ENCODE measurements at places on chromosomes 2 and 18. TPM values are rescaled to one million over a fixed set of nuclear protein-coding genes. Genes with fewer than 3 reads are reported as not detected.
A peak's percentile ranks its signal among the peaks of the same experiment; 100 is the strongest.

- no peak overlapping the region for H3K27ac ChIP-seq
- H3K4me3 ChIP-seq, result no peak overlapping the region
- no peak for DNase-seq
- H3K4me1 ChIP-seq, result no peaks in the 10 kb centered on the region
- no peaks in the 10 kb centered on the region for H3K27me3 ChIP-seq
- H3K36me3 ChIP-seq, result no peaks in the 10 kb centered on the region
These were observed 137.6 kb downstream of the WDSUB1 start for GRCh38 chr2:159148901-159149300.

DNA sequence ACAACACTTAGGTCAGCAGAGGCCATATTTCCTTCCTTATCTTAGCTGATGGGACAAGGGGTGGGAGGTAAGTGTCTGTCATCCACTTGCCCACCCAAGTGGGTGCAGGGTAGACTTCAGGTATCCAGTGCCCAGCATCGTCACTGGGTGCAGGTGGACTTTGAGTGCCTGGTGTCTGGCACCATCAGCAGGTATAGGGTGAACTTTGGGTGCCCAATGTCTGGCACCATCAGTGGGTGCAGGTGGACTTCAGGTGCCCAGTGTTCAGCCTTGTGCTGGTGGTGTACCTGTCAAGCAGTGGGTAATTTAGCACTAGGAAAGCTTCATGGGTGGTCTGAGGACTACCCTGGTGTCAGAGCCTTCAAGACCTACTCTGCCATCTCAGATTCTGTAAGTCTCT is 175.6 kb downstream of the SEPTIN10 start:
- peaks cover 3% of the 10 kb centered on the region for H3K36me3 ChIP-seq
- H3K27me3 ChIP-seq, result no peaks in the 10 kb centered on the region
- DNase-seq, result no peak
- peak overlapping the region; percentile 95 for H3K27ac ChIP-seq

DNA sequence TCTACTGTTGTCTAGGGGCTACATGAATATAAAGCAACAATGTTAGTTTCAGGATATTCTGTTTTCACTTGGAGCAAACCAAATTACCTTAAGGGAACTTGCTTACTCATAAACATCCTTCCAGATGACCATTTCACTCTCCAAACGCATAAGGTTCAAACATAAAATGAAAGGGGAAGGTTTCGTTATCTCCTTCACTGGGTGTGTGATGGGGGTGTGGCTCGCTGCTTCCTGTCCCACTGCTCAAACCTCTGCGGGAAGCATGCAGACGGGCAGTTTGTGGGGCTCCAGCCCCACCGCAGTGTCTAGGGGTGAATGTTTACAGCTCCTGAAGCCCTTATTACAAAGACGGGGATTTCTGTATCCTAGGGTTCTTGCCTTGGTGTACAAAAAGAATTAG is 1310.9 kb upstream of the TMEFF2 start:
- H3K4me3 ChIP-seq, result no peak overlapping the region
- H3K4me1 ChIP-seq, result no peaks in the 10 kb centered on the region
- no peak for DNase-seq
- H3K36me3 ChIP-seq, result no peaks in the 10 kb centered on the region
- no peaks in the 10 kb centered on the region for H3K27me3 ChIP-seq

DNA sequence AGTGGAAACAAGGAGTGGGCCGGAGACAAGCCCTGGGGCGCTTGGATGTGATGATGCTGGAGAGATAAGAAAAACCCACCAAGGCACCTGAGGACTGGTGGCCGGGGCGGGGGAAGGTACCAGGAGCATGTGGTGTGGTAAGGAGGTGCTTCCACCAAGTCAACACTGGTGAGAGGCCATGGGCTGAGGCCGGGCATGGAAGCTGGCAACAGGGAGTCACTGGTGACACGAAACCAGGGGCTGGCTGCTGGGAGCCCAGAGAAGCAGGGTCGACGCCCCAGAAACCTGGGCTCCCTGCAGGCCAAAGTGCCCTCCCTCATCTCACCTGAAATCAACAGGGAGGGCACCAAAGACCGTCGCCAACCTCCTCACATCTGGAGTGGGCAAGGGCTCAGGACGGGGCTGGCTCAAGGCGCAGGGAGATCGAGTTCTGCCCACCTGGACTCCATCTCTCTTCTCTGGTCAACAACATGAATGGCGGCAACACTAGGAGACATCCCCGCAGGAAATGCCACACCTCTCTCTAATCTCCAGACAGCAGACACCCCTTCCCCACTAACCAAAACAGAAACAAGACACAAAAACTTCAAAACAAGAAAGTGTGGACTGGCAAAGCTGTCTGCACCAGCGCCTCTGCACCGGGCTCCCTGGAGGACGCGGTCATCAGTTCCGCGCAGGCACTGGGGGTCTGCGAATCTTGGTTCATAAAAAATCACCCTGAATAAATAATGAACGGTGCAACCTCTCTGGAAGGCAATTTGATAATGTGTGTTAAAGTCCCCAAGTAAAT is 185.5 kb downstream of the HDAC4 start:
- H3K4me3 ChIP-seq, result no peak overlapping the region
- H3K4me1 ChIP-seq, result peaks cover 7% of the 10 kb centered on the region
- no peaks in the 10 kb centered on the region for H3K27me3 ChIP-seq

DNA sequence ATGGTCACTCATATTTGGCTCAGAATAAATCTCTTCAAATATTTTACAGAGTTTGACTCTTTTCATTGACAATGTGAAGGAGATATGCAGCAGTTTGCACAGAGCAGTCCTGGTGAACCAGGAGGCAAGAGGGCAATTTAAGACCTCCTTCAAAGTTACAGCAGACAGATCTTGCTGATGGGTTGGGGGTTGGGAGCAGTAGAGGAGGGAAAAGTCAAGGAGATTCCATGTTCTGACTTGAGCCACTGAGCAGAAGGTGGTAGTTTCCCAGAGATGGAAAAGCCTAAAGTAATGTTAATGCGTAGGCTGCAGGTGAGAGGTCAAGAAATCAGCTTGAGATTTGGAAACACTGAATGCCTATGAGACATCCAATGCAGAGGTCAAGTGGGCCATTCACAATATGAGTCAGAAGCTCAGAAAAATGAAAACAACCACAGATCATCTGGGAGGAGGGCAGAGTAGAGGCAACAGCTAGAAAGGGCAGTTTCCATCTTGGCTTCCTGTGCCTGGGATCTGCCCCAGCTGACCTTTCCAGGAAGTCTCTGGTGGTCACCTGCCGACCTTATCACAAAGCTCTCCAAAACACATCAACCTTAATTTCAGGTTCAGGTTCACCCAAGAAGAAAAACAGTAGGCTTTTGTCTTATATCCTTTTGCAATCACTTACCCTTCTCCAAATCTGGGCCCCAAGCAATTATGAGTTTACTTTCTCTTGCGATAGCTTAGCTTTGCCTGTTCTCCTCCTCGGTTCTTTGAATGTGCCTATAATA is 197.5 kb upstream of the ARL4C start:
- peaks cover 11% of the 10 kb centered on the region for H3K4me1 ChIP-seq
- no peaks in the 10 kb centered on the region for H3K36me3 ChIP-seq
- DNase-seq, result no peak
- H3K4me3 ChIP-seq, result no peak overlapping the region
- no peak overlapping the region for H3K27ac ChIP-seq

Gene SERPINB8
- 10.3 TPM for total RNA-seq

DNA sequence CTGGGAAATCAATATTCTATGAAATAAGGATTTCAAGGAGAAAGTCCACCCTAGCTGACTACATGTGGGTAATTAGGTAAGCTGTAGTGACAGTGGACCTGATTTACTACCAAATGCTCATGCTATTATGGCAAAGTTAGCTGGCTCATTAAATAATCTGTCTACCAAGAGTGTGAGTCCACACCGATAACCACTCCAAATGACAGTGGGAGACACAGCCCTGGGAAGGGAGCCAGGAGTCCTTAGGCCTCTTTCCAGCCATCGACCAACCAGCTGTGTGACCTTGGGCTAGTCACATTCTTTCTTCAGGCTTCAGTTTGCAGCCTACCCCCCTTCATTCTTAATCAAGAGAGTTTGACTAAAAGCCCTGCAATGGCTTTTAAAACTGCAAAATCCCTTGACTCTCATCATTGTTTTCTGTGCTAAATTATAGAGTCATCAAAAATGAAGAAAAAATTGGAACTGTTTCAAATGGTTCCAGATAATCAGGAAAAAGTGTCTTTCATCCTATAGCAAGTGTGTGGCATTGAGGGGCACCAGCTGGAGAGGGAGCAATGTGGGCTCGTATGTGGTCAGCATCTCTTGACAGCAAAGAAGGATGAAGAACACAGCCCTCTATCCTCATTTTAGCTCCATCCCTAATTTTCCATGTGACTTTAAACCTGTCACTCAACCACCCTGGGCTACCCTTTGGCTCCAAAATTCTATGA is 45.6 kb upstream of the SLC14A2 start:
- H3K36me3 ChIP-seq, result no peaks in the 10 kb centered on the region
- no peak overlapping the region for H3K4me3 ChIP-seq
- no peak for DNase-seq
- no peaks in the 10 kb centered on the region for H3K27me3 ChIP-seq
- H3K27ac ChIP-seq, result no peak overlapping the region

DNA sequence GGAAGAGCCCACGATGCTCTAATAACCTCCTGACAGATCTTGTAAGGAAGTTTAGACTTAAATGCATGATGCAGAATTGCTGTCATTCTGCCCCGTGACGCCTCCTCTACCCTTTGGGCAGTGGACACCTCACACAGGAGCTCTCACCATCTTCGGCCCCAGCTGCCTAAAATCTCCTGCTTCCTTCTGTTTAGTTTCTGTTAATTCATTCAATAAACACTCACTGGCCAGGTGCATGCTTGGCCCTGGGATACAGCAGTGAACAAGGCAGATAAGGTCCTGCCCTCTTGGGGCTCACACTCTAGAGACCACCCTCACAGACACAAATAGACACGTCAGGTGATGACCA is 81.1 kb downstream of the SEPTIN10 start:
- H3K27ac ChIP-seq, result no peak overlapping the region
- no peaks in the 10 kb centered on the region for H3K4me1 ChIP-seq
- no peaks in the 10 kb centered on the region for H3K27me3 ChIP-seq

- H3K36me3 ChIP-seq, result no peaks in the 10 kb centered on the region
- H3K27ac ChIP-seq, result no peak overlapping the region
- H3K4me1 ChIP-seq, result peaks cover 12% of the 10 kb centered on the region
- no peaks in the 10 kb centered on the region for H3K27me3 ChIP-seq
- no peak overlapping the region for H3K4me3 ChIP-seq
- DNase-seq, result no peak
These were observed 47.1 kb downstream of the SPTBN1 start for GRCh38 chr2:54503192-54503591.

GRCh38 chr2:43326101-43326825 is 99.9 kb upstream of the ZFP36L2 start:
- H3K27ac ChIP-seq, result peak overlapping the region; percentile 84
- no peaks in the 10 kb centered on the region for H3K27me3 ChIP-seq
- DNase-seq, result no peak
- peaks cover 79% of the 10 kb centered on the region for H3K4me1 ChIP-seq
- no peaks in the 10 kb centered on the region for H3K36me3 ChIP-seq
- H3K4me3 ChIP-seq, result no peak overlapping the region

DNA sequence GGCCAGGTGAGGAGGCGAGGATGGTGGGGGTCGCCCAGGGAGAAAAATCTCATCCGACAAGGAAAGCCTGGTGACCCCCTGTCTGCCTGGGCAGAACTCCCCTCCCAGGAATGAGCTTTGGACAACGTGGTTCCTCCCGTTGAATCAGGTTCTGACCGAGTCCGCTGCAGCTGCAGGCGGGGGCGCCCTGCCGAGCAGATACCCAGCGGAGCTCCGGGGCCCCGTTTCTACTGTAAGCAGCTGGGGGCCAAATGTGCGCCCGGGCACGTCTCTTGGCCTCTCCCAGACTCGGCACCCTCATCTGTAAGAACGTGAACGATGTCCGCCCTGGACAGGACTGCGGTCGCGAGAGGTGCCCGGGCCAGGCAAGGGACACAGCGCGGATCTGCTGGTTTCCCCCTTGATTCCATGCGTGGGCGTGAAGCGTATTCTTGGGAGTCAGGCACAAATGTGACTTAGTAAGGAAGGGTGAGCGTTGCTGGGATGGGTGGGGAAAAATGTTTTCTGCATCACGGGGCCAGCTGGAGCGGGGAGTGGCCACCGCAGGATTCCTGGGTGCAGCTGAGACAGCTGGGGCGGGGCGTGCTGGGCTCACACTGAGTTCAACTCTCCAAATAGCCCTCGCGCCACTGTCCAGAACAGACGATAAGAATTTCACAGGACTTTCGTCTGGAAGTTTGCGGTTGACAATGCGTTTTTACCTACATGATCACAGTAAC is 20.2 kb upstream of the TUBB6 start:
- no peaks in the 10 kb centered on the region for H3K36me3 ChIP-seq
- H3K27ac ChIP-seq, result peak overlapping the region; percentile 85
- no peaks in the 10 kb centered on the region for H3K27me3 ChIP-seq
- peak overlapping the region; percentile 77 for H3K4me3 ChIP-seq

Gene SH3BP4
- 32.4 TPM for total RNA-seq
